NCI-H460 (cell line): ENCODE measurements at places on chromosomes 11 and 22. TPM values are rescaled to one million over a fixed set of nuclear protein-coding genes. Genes with fewer than 3 reads are reported as not detected.

- no peak for DNase-seq
Measured at GRCh38 chr11:64150481-64151239, 15.3 kb downstream of the MACROD1 start.

DNA sequence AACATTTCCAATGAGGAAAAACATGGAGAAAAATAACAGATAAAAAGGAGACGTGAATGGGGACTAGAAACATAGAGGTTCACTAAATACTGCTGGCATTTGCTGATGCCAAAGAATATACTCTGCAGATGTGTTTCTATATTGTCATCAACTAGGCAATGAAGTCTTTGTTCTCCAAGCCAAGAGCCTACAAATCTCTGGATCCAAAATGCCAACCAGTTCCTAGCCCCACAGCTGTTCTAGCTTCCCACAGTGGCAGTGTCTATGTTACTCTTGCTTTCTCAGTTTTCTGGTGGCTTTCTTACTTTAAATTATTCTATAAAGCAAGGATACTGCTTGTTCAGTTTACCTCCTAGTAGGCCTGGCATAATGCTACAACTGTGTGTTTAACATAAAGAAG, 977.9 kb upstream of the CCDC90B start:
- no peak for DNase-seq

GRCh38 chr11:33847251-33847650, 44.6 kb downstream of the LMO2 start:
- DNase-seq, result no peak

DNA sequence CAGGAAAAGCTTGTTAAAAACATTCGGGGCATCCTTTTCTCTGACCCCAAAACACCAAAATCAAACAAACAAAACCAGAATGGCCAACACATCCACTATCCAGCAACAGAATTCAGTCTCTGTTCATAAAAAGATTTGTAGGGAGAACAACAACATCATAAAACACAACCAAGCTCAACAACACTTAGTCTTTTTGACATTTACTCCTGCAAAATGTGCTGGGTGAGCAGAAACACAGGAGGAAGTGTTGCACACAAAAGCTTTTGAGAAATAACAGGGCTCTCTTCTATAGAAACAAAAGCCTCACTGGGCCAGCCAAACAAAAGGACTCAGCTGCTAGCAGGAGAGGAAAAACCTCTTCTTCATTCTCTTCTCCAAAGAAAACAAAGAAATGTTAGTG, 736.0 kb upstream of the CCDC90B start:
- no peak for DNase-seq

DNA sequence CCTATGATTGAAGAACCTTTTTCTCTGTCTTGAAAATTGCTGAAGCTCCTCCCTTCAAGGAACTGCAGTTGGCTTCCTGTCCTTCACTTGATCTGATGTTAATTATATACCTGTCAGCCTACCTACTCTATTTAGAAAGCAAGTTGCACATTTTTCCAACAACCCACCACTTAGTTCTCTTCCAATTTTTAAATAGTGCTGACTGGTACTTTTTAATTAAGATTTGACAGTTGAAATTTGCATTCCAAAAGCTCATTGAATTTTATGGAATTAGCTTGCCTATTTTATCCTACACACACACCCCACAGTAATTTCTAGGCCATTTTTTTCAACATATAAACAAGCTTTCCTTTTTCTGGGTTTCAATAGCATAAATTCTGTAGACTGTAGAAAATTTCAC, 820.3 kb upstream of the FAT3 start:
- no peak for DNase-seq

GRCh38 chr11:73423506-73423905, 47.3 kb downstream of the RELT start:
- DNase-seq, result no peak

Gene PVALB
- not detected in 2 replicates for total RNA-seq

Gene CHRM4
- total RNA-seq, result not detected in 2 replicates

Gene HTR3A
- total RNA-seq, result not detected in 2 replicates

Gene ANKK1
- 0.12 TPM in 1 of 2 replicates, not detected in the other for total RNA-seq

Gene CAVIN3
- total RNA-seq, result 8.9 and 9.8 TPM in 2 replicates

Gene UPK2
- total RNA-seq, result not detected in 2 replicates

Gene MRGPRX3
- 0.23 and 0.57 TPM in 2 replicates for total RNA-seq

Gene SMIM38
- 0.05 TPM in 1 of 2 replicates, not detected in the other for total RNA-seq
